Body of pancreas (tissue), 4 donors: ENCODE measurements at places on chromosomes 3 and 15. TPM values are rescaled to one million over a fixed set of nuclear protein-coding genes. Genes with fewer than 3 reads are reported as not detected.

DNA sequence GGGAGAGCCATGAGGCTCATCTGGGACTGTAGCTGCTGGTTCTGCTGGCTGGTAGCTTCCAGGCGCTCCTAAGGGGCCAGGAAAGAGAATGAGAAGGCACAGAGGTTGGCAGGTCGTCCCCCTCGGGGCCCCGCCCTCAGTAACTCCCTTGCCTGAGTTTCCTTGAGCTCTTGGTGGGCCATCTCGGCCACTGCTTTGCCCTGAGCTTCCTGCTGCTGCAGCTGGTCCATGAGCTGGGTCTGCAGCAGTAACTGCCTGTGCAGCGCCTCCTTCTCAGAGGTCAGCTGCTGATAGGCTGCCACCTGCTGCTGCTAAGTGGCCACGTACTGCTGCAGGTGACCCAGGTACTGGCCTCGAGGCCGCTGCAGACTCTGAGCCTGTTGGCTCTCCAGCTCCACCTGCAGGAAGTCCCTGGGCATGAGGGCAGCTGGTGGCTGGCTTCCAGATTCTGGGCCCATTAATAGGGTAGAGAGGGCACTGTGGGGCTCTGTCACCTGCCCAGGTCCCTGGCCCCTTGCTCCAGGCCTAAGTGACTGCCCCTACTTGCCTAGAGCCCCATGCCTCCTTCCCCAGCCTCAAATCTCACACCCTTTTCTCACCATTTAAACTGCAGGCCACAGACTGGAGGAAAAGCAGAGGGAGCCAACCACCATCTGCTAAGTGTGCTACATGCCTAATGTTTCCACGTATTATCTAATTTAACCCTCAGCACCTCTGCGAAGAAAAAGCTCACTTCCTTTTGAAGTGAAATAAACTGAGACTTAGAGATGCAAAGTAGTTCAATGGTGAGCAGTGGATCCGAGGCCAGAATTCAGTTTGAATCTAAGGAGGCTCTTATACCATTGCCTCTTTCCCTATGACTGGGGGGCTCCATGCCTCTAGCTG, 10.8 kb upstream of the VPS33B start:
- peak; percentile 98 for DNase-seq

DNA sequence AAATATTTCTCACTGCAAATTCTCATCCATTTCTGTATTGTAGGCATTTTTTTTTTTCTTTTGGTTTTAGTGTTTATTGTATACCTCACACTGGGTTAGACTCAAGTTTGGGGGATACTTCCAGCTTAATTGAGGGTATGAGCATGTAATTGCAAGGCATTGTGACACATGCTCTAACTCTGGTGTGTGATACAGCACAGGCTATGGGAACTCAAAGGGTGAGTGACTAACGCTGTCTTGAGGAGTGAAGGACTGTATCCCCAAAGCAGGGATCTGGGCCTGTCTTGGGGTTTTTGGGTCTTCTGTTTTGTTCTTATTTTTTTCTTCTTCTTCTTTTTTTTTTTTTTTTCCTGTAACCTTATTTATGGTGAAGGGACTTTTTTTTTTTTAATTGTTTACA, 26.9 kb downstream of the MAP2K1 start:
- DNase-seq = no peak

Gene GRK7
- total RNA-seq = not detected

DNA sequence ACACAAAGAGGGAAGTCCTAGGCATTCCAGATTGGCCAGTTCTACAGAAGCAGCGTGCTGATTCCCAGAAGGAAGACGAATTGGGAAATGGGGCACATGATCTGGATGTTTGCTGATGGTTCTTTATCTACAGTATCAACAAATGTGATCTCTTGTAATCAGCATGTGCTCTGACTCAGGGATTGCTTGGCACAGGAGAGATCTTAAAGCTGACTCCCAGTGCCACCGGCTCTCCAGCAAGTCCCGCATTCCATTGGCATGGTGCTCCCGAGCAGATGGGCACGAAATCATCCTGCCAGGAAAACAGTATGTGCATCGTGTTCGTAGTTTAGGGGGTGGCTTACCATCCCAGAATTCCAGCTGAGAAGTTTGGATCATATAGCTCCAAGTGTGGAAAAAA, 259.9 kb upstream of the NR2F2 start:
- no peak for DNase-seq

Gene SYNPR
- total RNA-seq = 0.52 TPM

GRCh38 chr3:38556640-38557358, 60.7 kb downstream of the EXOG start:
- DNase-seq = no peak

DNA sequence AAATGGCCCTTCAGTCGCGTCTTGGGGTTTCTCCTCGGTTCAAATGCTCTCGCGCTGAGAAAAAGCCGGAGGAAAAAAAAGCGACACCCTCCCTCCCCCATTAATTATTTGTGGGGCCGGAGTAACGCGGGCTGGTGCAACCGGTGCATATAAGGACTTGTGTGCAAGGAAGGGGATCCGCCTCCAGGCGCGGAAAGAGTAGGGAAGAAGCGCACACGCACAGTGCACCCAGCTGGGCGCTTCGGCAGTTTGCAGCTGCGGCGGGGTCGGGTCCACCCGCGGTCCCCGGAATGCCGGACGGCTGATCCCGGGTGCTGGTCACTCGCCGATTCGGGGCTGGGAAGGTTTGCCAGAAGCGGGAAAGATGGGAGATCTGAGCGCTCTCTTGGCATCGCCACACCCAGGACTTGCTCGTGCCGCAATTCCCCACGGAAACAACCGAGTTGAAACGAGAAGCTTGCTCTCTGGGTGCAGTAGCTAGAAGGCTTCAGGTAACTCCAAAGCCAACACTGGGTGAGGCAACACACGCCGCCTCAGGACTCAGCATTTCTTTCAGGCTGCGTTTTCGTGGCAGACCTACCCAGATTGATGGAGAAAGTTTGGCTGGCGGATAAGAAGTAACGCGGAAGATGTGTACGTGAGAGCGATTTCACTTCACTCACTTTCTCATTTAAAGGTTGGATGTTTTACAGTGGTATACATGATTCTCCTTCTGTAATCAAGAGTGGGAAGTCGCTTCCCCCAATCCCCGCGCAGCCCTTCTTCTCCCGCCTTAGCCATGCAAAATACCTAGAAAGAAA, 720 bp upstream of the TNIK start:
- peak; percentile 65 for DNase-seq

Gene NTRK3
- 5.2 TPM for total RNA-seq

DNA sequence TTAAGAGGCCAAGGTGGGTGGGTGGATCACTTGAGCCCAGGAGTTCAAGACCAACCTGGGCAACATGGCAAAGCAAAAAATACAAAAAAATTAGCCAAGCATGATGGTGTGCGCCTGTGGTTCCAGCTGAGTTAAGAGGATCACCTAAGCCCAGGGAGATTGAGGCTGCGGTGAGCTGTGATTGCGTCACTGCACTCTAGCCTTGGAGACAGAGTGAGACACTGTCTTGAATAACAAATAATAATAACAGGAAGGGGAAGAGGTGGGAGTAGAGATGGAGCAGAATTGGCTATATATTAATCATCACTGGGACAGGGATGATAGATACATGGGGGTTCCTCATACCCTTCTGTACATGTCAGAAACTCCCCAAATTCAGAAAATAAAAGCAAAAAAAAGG, 23.8 kb upstream of the NMB start:
- no peak for DNase-seq

- no peak for DNase-seq
These were observed 354.9 kb upstream of the ATP11B start for GRCh38 chr3:182438398-182438797.

DNA sequence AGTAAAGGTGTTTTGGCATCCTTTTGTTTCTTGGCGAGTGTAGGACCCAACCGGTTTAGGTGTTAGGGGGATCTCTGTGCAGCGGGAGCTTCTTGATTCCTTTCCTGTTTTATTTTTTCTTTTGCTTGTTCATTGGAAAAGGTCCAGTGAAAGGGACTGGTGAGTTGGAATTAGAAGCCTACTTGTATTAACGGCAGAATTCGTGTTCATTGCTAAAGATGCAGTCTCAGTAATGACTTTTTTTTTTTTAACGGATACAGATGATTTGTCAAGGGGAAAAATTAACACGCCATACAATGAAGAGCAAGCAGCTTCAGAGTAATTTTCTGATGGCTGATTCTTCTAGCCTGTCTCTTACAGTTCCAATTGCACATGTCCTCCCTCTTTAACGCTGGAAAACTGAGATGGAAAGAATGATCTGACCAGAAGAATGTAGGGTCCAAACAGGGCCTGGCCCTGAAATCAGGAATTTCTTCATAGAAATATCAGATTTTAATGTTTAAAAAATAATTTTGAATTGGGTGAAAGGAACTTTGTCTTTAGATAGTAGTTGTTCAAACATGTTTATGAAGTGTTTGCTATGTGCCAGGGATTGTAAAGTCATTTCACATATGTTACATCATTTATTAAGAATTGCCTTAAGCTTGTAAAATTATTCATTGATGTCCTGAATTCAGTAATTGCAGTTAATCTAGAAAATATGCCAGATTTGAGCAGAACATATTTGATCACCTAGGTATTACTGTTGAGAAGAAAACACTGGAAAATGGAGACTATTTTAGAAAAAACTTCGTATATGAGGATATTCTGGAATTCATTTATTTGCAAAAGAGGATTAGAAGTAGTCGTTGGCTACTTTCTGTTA, 1.4 kb downstream of the MAPK6 start:
- DNase-seq = no peak

DNA sequence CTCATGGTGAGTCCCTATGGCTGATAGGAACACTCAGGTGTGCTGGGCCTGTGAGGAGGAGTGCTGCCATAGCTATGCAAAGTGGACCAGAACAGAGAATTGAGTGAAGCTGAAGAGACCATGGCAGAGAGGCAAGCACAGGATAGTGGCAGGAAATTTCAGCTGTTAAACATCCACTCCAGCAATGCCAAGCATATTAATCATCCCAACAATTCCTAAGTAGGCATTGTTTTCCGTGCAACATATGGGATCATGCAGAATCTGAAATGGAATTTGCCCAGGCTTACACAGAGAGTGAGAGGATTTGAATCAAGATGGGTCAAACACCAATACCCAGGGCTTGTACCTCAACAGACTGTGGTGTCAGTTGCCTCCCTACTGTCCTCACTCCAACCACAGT, 582.6 kb upstream of the UBE2E2 start:
- DNase-seq = no peak
